ENCODE measurements at places on chromosomes 12 and 14.
A peak's percentile ranks its signal among the peaks of the same experiment; 100 is the strongest.

DNA sequence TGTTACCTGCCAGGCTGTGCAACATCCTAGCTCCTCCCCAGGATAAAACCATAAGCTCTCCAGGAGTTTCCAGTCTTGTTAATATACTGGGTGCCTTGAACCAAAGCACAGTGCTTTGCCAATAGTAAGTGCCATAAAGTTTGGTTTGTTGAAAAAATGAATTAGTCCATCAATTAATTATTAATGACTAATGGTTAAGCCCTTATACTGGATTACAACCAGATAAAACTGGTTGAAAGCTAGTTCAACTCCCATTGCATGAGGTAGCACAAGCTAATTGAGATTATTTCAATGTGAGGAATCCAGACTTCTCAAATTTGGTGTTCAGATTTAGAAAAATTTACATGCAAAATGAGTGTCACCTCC lies 1.6 kb upstream of the KRT3 start:
- ATAC-seq, result no peak

DNA sequence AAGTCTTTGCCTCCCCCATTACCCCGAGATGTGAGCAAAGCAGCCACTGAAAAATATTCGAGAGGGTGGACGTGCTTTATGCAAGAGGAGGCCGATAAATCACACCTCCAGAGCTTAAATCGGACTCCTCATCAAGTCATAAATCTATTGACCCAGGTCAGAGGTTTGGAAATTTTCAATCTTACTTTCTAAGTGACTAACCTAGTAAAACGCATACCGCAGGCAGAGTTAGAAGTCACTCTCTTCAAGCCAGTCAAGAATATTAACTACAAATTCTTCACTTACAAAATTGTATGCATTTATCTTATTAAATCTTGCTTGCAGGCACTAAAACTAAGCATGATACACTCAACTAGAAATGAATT lies 34.9 kb downstream of the GPHB5 start:
- peak; percentile 28 for ATAC-seq

DNA sequence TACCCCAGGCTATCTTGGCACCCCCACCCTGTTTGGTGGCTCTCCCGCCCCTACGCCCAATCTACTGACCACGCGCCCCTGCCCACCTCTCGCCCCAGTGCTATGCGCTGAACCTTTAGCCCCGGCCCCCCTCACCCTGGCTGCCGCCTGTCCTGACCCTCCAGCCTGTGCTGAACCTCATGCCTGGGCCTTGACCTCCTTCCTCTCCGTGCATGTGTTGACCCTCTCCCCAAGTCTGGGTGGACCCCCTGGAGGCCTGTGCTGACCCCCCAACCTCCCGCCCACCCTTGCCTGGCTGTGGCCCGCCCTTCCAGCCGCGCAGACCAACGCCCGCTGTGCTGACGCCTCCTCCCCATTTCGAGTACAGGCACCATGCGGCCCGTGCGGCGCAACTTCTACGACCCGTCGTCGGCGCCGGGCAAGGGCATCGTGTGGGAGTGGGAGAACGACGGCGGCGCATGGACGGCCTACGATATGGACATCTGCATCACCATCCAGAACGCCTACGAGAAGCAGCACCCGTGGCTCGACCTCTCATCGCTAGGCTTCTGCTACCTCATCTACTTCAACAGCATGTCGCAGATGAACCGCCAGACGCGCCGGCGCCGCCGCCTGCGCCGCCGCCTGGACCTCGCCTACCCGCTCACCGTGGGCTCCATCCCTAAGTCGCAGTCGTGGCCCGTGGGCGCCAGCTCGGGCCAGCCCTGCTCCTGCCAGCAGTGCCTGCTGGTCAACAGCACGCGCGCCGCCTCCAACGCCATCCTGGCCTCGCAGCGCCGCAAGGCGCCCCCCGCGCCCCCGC lies 20.7 kb downstream of the DTX1 start:
- ATAC-seq, result no peak

GRCh38 chr12:67818459-67818903 lies 169.9 kb downstream of the DYRK2 start:
- ATAC-seq, result no peak

GRCh38 chr12:120453977-120454376 lies 7.7 kb downstream of the GATC start:
- ATAC-seq, result peak; percentile 85

DNA sequence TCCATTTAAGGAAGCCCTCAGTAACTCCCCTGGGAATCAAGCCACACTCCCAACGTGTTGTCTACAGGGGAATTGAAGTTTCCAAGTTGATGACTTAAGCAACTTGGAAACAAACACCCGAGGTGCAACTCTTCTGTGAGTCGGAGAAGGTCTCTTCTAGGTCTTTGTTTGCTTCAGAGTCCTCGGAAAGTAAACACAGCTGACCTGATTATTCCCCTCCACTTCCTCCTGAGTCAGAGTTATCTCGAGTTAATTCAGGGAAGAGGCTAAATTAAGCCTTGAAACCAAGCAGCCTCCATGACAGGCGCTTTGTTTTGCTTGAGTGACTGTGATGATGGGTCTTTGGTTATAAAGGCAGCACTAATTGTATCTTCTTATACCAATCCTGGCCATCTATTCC lies 41.8 kb downstream of the TUNAR start:
- no peak for ATAC-seq

- no peak for ATAC-seq
These were observed 175.8 kb downstream of the CALM1 start for GRCh38 chr14:90572441-90573150.

DNA sequence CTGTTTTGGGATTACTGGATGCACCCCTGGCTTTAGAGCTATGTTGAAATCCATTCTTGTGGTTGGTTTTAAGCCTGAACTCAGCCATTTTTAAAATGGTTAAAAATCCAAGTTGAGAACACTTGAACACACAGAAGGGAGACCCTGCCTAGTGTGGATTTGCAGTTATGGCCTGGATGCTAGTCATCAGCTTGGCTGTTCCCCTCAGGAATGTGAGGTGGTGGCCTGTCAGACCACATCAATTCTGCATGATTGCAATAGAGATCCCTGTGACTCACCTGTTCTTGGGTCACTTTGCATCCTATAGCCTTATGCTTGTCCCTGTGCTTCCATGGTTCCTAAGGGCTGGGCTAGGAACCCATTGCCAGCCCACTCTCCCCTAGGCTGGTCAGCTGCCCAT lies 454.1 kb downstream of the ATP23 start:
- ATAC-seq, result no peak

DNA sequence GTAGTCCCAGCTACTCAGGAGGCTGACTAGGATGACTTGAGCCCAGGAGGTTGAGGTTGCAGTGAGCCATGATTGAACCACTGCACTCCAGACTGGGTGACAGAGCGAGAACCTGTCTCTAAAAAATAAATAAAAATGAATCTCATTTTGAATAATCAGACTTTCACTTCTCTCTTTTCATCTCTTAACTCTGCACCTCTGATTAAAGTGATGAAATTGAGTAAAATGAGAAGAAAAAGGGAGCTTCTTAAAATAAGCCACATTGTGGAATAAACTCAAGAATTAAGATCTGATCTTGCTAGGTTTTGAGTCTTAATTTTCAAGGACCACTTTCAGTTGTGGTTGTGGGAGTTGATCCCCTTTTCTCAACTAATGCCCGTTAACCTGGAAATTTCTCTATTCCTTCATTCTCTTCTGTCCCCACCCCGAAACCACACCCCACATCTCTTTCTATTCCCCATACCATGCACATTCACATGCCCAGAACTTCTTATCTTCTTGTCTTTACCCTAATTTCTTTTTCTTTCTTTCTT lies 70.9 kb upstream of the ETV6 start:
- peak; percentile 20 for ATAC-seq

GRCh38 chr12:68913682-68914081 lies 19.3 kb downstream of the CPM start:
- ATAC-seq, result no peak

GRCh38 chr14:80959496-80959895 lies 4.1 kb downstream of the TSHR start:
- ATAC-seq, result peak; percentile 85

DNA sequence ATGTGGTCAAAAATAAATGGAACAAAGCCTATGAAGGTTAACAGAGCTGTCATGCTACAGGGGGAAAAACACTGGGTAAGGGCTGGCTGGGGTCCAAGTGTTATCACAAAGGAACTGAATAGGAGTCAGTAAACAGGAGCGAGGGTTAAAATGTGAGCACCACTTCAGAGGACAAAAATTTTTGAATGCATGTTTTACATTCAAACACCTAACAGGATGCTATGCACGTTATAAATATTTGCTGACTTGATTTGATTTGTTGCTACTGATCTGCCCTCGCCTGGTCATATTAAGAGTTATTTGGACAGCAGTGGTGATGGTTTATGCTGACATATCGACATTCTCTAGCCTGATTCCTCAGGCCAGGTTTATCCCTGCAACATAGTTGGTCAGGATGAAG lies 7.4 kb upstream of the KTN1 start:
- no peak for ATAC-seq

GRCh38 chr12:2294651-2295475 lies 242.1 kb downstream of the CACNA1C start:
- peak; percentile 24 for ATAC-seq

DNA sequence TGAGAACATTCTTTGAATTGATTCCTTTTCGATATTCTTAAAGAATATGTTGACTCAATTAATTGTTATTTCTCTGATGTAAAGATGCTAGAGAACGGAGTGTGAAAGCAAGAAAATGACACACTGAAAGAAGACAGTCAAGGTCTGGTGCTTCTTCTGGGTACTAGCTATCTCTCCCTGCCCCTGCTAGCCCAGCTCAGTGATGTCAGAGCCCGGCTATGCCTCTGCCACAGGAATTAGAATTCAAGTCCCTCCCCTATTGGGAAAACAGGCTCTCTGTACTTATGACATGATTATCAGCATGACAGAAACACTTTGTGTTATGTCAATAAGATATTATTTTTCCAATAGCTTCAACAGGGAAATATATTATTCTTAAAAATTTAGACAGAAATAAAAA lies 252.4 kb downstream of the KCNC2 start:
- no peak for ATAC-seq

GRCh38 chr14:72629534-72629933 lies 264.4 kb downstream of the DPF3 start:
- no peak for ATAC-seq

- ATAC-seq, result no peak
These were observed 8.6 kb downstream of the ARHGAP9 start for GRCh38 chr12:57470970-57471656.

DNA sequence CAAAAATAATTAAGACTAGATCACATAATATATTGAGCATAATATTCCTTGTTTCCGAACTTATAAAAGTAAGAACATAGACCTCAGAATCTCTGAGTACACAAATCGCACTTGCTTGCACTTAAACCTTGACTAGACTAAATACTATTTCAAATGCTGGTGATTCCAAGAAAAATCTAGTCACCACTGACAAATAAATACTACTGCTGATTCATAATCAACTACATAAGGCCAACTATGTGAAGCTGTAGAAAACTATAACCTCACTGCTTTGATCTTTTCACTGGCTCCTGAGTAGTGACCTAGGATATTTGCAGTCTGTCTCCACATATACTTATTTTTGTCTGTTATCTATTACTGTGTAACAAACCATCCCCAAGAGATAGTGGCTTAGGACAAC lies 245.4 kb downstream of the DIO2 start:
- no peak for ATAC-seq

GRCh38 chr12:72995616-72996015 lies 723.4 kb downstream of the TRHDE start:
- ATAC-seq, result no peak

- ATAC-seq, result no peak
These were observed 11.0 kb upstream of the BMP4 start for GRCh38 chr14:53967606-53968005.

- no peak for ATAC-seq
These were observed 160.0 kb downstream of the BCAT1 start for GRCh38 chr12:24788886-24789285.

- ATAC-seq, result no peak
These were observed 3.9 kb upstream of the TMTC2 start for GRCh38 chr12:82682851-82683261.

GRCh38 chr14:105066240-105067071 lies 1.2 kb upstream of the GPR132 start:
- ATAC-seq, result no peak

- no peak for ATAC-seq
These were observed 40.4 kb downstream of the KICS2 start for GRCh38 chr12:64181430-64182291.

DNA sequence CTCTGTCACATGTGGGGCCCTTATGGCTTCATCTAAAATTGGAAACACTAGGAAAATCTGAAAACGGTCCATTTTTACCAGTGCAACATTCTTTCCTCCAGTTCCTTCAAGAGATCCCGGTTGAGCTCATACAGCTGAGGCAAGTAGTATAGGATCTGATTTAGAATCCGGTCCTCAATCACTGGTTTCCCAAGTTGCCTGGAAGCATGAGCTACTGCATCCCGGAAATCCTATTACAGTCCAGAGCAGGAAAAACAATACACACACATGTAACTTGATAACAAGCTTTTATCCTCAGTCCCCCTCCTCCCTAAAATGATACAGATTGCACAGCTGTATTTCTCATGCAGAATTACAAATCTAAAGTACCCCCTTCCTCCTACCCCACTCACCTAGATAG lies 67.9 kb upstream of the NR2C1 start:
- ATAC-seq, result no peak

DNA sequence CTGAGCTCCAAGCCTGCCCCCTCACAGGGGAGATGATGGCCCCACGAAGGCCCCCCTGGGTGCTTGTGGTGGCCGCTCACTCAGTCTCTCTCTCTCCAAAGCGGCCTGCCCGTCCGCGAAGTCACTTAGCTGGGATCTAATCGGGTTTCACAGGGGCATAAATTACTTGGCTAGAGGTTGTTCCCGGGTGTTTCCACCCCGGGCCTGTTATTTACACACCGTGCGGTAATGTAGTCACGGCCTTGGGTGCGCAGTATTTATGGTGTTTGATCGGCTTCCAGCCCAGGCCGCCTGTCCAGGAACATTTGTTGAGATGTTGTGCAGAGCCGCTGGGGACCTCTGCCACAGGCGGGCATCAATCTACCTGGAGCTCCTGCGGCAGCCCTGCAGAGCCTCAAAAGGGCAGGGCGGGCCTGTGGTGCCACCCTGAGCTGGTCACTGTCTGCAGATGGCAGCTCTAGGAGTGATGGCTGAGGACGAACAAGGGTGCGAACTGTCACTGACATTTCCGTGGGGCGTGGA lies 91.2 kb downstream of the KIF26A start:
- ATAC-seq, result no peak

- no peak for ATAC-seq
These were observed 5.6 kb upstream of the NFATC4 start for GRCh38 chr14:24362241-24362960.

- no peak for ATAC-seq
These were observed 27.8 kb downstream of the FAM222A start for GRCh38 chr12:109741286-109741969.

GRCh38 chr14:71803539-71804260 lies 128.5 kb upstream of the RGS6 start:
- no peak for ATAC-seq

DNA sequence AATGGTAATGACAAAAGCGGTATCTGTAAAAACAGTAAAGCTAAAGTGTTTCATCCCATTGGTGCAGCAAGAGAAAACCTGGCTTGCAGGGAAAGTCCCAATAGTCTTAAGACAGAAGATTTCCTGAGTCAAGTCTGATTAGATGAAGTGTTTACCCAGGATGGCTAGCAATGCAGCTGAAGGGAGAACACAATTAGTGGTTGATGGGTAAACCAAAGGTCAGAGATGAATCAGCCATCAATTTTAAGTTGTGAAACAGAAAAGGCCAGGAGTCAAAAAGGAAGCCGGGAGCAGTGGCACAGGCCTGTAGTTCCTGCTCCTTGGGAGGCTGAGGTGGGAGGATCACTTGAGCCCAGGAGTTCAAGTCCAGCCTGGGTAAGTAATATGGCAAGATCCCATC lies 52.6 kb downstream of the SEC23A start:
- ATAC-seq, result no peak
